ENCODE measurements at places on chromosomes 4 and X.

DNA sequence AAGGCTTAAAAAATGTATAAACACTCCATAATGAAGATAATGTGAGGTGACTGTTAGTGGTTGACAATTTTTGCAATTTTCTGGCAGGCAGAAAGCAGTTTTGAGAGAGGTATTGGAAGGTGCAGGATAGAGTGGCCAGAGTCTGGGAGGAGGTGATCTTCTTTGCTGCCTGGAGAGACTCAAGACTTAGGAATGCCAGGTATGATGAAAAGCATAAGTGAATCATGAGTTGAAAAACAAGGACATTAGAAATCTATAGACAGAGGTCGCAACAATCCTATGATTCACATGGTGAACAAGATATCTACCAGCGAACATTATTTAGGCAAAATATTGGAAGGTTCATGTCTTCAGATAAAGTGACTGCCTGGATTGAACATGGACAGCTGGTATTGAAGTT is 118.5 kb downstream of the CFAP299 start:
- no peak for DNase-seq

DNA sequence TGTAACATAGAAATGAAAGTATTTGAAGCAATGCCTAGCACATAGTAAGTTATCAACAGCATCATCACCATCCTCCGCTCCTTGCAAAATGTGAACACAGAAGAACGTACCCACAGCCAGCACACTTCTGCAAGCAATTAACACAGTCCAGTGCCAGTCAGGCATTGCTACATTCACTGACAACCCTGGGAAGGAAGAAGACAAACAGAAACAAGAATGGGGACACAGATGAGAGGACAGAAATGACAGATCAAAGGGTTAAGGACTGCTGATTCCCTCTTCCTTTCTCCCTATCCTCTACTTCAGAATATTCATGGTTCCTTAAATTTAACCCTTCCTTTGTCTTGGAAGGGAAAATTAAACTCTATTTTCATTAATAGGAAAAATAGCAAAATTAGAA is 53.1 kb downstream of the CHM start:
- DNase-seq, result no peak

DNA sequence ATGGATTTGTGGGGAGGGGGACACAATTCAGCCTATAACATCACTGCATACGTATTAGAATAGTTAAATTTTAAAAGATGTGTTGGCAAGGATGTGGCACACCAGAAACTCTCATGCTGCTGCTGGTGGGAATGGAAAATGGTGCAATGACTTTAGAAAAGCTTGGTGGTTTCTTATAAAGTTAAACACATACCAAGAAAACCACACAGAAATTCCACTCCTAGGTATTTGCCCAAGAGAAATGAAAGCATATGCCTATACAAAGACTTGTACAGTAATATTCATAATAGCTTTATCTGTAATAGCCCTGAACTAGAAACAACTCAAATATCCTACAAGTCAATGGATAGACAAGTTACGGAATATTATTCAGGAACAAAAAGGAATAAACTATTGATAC is 71.3 kb upstream of the PDHA1 start:
- no peak for DNase-seq

DNA sequence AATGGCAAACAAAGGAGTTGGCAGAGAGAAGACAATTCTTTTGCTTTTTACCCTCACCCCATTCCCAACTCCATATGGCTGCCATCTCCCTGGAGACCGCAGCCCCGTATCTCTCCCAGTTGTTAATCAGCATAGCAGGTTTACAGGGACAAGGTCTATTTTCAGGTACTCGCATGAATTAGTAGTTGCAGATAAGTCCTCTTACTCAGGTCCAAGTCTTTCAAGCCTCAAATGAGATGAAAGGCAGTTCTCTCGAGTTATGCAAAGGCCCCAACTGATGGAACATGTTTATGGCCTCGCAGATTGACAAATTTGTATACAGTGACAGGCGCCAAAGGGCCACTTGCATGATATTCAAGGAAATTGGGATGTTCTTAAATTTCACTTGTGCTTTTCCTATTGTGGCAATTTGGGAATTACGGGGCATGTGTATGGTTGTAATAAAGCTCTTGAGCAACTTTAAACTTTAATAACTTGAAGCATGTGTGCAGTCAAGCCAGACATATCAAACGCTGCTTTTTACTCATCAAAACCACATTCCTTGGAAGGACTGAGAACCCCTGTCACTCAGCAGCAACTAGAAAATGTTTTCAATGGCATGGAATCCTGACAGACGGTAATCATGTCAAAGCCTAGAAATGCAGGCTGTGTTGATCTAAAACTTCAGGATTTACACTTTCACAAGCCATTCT is 45.1 kb downstream of the KDR start:
- DNase-seq, result no peak

GRCh38 chr4:15434091-15434490 is 6.3 kb downstream of the C1QTNF7 start:
- DNase-seq, result no peak

DNA sequence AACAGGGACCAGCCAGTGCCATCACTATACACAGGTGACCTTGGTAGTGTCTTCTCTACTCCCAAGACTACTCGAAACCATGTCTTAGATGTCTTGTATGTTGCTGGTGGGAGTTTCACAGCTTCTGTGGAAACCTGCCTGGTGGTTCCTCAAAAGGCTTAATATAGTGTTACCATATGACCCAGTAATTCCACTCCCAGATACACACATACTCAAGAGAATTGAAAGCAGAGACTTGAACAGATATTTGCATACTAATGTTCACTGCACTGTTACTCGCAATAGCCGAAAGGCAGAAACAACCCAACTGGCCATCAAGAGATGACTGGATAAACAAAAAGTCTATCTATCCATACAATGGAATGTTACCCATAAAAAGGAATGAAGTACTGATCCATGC is 3.1 kb downstream of the TFDP3 start:
- no peak for DNase-seq

GRCh38 chr4:5622596-5622995 is 85.8 kb downstream of the EVC2 start:
- DNase-seq, result no peak

- DNase-seq, result no peak
Observed at GRCh38 chr4:7336732-7337131, 98.0 kb downstream of the PSAPL1 start.

Data from NCI-H187 treated with DMSO at 0.1 percent for 48 hours (cell line).